ENCODE measurements at places on chromosomes 16 and 17.

DNA sequence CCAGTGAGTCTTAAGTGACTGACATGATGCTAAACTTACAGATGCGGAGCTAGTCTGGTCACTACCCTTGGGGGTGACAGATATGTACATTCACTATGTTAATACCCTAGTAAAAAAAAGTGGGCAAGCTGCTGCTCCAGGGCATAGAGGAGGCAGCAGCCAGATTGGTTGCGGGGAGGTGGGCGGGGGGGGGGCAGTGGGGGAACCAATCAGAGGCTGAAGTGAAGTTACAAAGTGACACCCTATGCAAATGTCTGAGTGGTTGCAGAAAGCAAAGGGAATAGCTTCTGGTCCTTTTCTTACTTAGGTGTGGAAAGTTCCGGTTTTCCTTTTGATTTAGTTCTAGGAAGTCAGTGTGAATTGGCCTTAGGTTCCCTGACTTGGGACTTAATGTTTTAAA lies 12.1 kb downstream of the NDEL1 start:
- no peak for DNase-seq

DNA sequence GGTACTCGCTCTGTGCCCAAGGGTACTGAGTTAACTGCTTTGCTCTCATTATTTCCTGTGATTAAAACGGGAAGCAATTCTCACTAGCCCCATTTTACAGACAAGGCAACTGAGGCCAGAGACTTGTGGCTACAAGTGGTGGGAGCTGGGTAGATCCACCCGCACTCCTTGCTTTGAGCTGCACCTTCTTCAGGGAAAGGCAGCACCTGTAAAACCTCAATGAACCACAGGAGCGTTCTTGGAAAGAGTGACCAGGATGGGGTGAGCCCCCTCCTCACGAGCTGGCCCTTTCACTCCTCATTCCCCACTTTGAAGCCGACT lies 80.0 kb downstream of the TIMM22 start:
- no peak for DNase-seq

DNA sequence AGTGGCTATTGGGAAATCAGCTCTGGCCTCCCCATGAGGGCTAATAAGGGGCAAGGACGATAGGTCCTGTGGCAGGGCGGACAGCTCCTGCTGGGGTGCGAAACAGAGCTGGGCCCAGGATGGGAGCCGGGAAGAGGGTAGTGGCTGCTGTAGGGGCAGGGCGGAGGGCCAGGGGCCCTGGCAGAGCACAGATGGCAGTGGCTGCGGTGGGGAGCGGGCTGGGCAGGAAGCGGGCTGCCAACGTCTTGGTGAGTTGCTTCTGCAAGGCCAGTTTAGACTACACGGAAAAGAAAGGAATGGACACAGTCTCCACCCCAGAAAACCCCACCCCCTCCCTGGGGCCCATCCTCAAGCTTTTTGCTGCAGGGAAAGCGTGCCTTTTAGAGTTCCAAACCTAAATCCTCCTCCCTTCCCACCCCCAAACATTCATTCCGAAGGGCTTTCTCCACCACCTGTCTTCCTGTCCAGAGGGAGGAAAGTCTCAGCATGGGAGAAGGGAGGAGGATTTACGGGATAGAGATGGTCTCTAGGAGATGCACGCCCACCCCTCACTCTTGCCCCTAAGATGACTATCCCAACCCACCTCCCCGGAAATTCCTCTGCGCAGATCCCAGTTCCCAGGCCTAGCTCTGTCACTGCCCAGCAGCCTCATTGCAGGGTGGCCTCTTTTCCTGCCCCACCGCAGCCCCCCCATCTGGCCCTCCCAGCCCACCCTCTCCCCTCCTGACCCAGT lies 7.1 kb downstream of the NKIRAS2 start:
- DNase-seq = no peak

- DNase-seq = peak; percentile 84
Observed at GRCh38 chr17:41579484-41580243, 7.0 kb downstream of the KRT14 start.

DNA sequence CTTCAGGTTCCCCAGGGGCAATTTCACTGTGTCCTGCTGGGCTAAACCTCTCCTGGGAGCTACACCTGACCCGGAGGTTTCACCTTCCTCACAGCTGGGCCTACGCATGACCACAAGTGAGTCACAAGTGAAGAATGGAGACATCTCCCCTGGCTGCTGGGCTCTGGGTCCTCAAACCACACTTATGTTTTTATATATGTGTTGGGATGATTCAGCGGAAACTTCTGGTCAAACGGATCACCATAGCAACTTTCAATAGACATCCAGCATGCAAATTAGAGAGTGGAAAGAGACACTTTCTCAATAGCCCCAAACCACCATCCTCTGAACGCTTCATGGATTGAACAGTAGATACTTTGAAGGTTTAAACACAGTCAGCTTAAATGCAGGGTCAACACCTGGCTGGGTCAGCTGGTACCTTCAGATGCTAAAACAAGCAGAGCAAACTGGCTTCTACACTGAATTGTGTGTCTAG lies 28.0 kb upstream of the MAF start:
- DNase-seq = no peak

DNA sequence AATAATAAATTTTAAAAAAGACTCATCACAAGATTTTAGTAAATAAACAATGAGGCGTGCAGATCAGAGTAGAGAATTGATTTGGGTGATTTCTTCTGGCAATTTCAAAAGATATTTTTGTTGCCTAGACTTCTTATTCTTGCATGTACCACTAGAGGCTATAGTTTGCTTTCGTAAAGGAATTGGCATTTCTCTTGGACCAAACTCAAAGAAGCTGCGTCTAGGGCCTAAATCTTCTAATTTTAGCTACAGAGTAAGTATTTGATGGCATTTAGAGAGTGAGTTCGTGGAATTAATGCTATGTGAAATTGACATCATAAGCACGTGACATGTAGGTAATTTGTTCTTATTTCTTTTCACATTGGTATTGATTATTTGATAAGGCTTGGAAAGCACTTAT lies 24.4 kb upstream of the ABCC11 start:
- no peak for DNase-seq

DNA sequence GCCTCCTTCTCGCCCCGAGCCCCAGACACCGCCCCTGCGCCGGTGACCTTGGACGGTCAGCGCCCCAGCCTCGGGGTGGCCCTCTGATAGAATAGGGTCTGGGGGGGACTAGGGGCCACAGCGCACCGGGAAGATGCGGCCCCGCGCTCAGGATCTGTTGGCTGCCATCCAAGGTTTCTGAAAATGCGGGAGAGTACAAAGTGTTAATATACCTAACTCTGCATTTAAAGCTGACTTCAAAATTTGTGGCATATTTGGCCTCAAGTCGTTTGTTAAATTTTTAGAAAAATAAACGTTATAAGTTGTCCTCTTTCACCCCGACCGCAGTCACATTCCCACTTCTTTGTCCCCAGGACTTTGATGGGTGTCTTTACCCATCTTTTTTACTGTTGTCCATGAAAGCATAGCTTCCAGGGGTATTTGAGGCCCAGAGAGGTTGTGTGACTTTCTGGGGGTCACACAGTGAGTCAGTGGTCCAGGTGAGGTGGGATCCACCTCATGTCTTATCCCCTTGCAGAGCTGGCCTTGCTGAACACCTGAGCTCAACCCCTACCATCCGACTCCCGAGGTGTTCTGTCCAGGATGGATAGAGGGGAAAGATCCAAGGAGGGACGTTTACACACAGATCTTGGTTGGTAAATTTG lies 796 bp downstream of the NT5M start:
- no peak for DNase-seq

GRCh38 chr16:9099131-9099625 lies 7.7 kb downstream of the HAPSTR1 start:
- DNase-seq = no peak

- DNase-seq = peak; percentile 90
Observed at GRCh38 chr16:69186642-69187445, at the start of gene SNTB2. Gene SNTB2, plus strand, starts transcription at chr16:69187164. Its CDS starts 3 bp downstream, at chr16:69187167.

GRCh38 chr16:4944333-4945281 lies 7.7 kb upstream of the PPL start:
- peak; percentile 87 for DNase-seq

GRCh38 chr17:74430706-74431567 lies 951 bp upstream of the GPRC5C start:
- peak; percentile 57 for DNase-seq

DNA sequence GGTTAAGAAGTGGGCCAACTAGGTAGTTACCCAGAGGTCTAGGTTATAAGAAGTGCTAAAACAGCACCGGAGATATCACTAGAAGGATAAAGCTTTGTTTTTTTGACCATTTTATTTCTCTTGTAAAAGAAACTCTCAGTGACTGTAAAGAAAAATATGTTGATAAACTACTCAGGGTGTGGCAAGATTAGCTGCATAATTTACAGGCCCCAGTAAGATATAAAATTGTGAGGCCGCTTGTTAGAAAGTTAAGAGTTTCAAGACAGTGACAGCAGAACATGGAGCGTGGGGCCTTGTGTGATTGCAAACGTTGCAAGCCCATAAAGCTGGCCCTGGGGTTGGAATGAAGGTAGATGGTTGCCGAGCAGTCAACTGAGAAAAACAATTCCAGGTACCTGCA lies 263.7 kb upstream of the EEF2KMT start:
- no peak for DNase-seq

DNA sequence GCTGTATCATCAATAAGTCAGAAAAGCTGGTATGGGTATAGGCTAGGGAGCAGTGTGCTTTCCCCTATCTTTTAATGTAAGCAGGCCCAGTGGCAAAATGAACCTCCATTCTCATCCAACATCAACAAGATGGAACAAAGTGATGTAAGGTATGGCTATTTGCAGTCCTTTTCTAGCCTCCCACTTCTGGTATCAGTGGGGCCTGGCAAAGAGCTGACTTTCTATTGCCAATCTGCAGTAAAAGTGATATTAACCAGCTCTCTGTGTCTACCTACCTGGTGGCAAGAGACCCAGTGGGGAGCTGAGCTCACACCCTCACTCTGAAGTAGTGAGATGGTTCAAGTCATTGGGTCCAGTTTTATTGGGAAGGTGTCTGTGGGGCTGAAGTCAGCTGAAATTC lies 1492.6 kb downstream of the CDH11 start:
- DNase-seq = no peak

GRCh38 chr17:15354256-15354655 lies 12.9 kb upstream of the TEKT3 start:
- DNase-seq = no peak

GRCh38 chr17:31156326-31156725 lies 61.5 kb downstream of the NF1 start:
- DNase-seq = no peak

- no peak for DNase-seq
Observed at GRCh38 chr16:35319536-35320192, 1860.3 kb downstream of the TP53TG3F start.

DNA sequence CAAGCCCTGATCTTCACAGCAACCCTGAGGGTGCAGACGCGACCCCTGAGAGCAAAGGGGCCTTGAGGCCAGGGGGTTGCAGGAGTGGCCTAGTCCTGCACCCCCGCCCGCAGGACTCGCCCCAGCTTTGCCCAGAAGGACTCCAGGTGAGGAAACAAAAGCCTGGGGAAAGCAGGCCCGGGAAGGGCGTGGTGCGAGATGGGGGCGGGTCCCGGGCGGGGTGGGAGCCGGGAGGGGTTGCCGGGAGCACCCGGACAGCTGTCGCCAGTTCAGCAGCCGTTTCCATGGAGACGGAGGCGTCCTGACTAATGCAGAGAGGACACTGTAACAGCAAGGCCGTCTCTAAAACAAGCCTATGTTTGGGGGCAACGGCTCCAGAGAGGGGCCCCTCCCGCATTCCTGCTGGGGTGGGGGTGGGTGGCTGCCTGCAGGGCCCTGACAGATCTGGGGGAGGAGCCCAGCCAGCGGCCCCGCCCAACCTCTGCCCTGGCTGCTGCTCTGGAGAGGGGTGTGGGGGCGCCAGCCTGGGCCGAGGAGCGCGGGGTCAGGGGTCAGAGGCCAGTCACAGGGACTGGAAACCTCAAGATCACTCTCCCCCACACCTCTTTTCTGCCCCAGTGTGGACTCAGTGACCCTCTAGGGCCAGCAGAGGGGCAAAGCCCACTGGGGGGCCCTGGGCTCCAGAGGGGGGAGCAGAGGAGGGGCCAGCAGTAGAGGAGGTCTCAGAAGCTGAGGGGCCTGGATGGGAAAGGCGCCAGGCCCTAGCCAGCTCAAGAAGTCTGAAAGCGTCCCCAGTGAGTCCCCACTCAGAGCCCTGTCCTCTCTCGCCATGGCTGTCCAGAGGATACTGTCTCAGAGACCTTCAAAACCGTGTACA lies 3.1 kb upstream of the TPPP3 start:
- peak; percentile 55 for DNase-seq

DNA sequence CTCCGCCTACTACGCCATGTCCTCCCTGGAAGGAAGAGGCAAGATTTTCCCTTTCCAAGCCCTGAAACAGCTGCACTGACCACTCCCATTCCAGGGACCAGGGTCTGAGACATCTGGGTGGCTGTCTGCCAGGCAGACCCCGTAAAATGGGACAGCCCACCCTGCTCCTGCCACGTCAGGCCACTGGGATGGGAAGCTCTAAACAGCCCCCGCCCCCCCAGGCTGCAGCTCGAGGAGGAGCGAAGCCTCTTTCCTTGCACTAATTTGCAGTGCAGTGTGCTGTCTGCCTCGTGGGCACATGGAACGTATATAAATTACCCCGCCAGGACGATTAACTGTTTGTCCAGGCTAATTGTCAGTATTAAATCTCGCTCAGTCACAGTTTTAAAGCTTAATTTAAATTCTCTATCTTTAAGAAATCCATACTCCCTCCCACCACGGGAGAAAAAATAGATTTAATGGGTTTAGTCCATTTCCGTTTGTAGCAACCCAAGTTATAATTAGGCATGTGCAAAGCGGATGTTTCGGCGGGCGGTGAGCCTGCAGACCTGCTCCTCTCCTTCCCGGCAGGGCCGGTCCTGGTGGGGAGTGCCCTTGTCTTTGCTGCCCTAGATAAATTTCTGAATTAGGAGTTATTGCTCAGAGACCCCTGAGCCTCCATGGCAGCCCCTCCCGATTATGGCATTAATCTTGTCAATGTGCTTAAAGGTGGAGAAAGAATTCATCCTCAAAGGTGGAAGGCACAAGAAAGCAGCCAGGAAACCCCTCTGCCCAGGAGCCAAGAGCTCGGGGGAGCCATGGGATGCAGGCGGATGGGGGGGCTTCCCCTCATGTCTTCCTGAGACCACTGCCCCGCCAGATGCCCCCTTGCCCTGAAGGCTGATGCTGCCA lies 268.0 kb upstream of the TNRC6C start:
- no peak for DNase-seq

GRCh38 chr16:53968896-53969295 lies 264.9 kb downstream of the FTO start:
- DNase-seq = no peak

DNA sequence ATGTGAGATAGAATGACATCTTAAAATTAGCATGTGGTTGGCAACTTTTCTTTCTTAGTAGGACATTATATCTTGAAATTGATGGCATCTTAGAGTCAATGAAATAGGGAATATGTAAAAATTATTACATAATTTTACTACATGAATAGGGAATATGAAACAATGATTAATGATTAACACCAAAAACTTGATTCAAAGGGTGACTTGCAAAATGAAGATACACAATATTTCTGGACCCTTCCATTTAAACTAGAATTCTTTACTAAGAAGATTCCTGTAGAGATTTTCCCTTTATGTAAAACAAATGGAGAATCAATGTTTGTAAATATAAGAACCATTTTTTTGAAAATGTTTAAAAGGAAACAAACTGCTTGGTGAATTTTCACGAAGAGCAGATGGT lies 3.4 kb downstream of the MRTFB start:
- no peak for DNase-seq
